ENCODE measurements at places on chromosomes 5 and 9.

DNA sequence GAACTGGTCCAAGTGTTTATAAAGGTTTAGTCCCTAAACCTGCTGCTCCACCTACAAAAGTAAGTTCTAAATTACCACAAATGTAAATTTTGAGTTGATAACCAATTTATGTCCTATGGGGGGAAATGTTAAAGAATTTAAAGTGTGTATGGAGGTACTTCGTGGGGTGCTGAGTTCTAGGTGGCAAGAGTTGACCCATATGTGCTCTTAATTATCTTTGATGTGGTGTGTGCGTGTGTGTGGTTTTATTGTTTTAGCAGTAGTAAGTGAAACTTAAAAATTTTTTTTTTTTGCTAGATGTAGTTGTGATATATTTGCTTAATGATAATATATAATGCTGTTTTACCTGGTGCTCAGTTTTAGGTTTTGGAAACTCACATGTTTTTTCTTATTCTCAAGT lies 72.6 kb downstream of the GPBP1 start:
- no peak for DNase-seq

GRCh38 chr5:17399931-17400330 lies 98.1 kb upstream of the TAF11L2 start:
- no peak for DNase-seq

GRCh38 chr9:37908698-37909186 lies 4.8 kb upstream of the SLC25A51 start:
- no peak for DNase-seq

DNA sequence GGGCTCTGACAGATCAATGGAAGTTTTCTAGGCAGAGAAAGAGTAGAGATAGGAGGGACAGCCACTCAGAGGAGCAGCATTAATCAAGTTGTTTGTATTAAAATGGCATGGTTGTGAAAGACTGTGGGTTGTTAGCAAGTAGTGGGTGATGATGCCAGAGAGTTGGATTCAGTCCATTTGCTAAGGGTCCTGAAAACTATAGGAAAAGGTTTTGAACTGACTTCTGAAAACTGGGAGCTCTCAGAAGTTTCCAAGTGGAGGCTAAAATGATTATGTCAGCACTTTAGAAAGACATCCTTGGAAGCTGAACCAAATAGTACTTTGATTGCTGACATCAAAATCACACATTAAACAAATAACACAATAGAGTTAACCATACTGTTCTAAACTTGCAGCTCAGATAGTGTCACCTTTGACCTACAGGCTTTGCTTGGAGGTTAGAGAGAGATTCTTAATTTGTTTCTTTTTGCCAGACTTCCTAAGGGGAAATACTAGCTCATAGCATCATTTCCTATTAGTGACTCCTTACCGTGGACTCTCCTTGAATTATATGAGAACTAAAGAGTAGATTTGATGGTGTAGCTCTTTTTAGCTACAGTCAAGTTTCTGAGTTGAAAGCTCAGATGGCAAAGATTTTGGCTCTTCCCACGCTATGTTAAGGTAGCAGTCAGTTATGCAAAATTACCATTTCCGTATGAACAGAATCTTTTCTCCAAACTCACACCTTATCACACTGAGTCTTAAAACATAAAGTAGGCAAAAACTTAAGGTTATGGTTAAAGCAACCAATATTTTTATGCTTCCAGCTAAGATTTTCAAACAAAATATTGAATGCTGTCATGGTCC lies 277.1 kb downstream of the NR3C1 start:
- no peak for DNase-seq

- DNase-seq, result no peak
Observed at GRCh38 chr5:116361171-116361967, 213.3 kb downstream of the SEMA6A start.

DNA sequence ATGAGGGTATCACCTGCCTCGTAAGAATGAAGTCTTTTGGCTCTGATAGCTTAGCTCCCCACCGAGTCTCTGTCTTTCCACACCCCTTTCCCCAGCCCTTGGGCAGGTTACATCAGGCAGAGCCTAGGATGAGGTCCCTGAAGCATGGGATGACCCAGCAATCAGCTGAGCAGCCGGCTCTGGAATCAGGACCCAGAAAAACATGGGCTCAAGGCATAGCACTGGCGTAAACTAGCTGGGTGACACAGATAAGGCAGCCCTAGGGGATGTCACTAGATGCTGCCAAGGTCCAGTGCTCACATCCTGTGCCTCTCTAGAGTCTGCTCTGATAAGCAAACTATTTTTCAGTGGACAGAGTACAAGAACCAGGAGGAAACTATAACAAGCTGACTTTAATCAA lies 26.6 kb downstream of the IDNK start:
- DNase-seq, result no peak

GRCh38 chr5:179417696-179418095 lies 72.4 kb upstream of the ADAMTS2 start:
- DNase-seq, result no peak

DNA sequence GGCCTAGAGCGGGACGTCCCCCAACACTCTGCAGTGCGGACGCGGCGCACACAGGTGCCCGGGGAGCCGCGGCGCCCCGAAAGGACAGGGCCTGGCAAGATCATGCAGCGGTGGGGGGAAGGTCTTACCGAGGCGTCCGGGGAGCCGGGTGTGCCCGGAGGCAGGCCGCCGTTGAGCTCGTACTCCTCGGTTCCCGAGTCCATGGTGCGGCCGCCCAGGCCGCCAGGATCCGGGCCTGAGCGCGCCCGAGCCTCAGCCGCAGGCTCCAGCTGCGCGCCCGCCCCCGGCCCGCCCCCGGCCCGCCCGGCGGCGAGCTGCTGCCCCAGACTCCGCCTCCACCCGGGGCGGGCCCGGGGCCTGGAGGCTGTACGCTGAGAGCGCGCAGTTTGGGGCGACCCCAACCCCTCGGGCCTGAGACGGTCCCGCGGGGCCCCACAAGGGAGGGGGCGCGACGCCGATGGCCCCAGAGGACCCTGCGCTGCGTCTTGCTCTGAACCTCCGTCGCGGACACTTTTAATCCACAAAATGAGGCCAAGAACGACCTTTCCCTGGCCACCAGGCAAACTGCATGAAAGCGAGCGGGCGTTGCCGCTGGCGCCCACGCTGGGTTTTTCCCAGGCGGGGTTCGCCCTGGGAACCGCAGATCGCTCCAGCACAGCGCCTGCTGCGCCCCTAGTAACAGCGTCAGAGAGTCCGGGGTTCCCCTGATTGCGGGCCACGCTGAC lies at the start of gene NINJ1:
Gene NINJ1 (minus strand): TSS at position 237 of the 725 bp plus-strand sequence. CDS start 34 bp downstream, at position 203.
- DNase-seq, result no peak

DNA sequence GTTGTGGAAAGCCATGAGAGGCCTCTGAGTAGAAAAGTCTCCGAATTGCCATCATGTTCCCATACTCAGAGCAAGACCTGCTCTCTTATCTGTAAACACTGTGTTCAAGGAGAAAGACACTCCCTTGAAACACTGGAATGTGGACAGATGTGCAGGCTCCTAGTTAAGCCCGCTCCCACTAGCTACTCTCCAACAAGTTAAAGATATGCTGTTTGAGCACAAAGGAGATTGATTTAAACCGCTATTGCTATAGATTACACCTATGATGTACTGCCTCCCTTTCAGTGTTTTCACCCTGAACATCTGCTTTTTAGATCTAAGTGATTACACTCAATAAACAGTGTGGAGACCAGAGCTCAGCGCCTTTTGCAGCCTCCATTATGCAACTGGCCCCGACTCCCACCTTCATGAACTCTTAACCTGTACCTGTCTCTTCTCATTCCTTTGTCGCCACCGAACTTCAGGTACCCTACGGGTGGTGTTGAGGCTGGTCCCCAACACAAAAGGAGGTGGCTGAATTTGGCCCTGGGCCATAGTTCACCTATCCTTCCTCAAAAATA lies 47.5 kb downstream of the TMEM245 start:
- DNase-seq, result no peak

DNA sequence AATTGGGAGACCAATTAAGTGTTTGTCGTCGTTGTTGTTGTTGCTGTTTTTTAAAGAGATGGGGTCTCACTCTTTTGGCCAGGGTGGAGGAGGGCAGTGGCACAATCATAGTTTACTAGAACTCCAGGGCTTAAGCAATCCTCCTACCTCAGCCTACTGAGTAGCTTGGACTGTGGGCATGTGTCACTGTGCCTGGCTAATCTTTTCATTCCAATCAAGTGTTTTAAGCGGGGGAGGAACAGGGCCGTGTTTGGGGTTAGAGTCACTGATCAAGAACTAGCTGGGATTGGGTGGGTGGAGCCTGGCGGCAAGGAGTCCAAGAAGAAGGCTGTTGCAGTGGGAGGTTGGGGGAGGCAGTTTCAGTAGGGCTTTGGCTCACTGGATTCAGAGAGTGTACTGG lies 13.8 kb downstream of the SNX30 start:
- DNase-seq, result peak; percentile 45

DNA sequence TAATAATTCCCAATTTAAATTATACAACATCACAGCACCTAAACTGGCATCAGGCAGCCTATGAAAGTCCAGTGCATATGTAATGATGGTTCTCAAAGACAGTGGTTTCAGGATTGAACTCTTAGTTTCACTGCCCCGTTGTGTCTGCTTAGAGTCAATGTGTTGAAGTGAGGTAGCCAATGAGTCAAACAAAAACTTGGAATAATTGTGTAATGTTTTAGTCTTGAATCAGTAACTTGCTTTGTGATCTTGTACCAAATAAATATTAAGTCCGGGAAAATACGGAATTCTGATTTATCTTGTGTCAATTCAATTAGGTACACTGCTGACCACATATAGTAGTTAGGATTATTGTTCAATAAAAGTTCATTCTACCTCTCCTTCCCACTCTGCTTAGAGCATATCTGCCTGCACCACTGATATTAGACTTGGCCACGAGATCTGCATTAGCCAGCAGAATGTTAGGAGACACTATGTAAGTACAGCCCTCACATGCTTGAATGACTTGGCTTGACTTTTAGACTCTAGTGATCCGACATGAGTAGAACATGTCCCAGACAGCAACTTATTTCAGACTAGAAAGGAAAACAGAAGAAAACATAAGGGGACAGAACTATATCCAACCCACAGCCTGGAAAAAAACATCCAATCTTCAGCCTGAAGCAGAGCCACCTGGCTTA lies 441.5 kb upstream of the PTGER4 start:
- DNase-seq, result no peak

DNA sequence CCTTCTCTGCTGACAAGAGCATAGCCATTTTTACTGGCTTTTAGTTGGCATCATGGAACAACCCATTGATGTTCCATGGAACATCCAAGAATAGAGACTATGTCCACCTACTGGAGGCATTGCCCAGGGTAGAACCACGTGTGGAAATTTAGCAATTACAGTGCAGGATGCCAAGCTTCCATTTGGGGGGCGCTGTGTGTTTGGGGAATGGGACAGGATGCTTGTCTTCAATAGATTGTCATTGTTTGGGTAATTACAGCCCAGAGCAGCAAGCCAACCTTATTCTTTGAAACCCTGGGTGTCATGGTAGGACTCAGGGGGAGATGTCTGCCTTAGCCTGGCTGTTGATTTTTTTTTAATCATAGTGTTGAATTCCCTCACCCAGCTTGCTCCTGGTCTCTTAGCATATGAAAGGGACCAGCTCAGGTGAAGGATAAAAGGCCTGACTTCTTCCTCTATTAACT lies 171.1 kb downstream of the DOCK2 start:
- DNase-seq, result no peak

DNA sequence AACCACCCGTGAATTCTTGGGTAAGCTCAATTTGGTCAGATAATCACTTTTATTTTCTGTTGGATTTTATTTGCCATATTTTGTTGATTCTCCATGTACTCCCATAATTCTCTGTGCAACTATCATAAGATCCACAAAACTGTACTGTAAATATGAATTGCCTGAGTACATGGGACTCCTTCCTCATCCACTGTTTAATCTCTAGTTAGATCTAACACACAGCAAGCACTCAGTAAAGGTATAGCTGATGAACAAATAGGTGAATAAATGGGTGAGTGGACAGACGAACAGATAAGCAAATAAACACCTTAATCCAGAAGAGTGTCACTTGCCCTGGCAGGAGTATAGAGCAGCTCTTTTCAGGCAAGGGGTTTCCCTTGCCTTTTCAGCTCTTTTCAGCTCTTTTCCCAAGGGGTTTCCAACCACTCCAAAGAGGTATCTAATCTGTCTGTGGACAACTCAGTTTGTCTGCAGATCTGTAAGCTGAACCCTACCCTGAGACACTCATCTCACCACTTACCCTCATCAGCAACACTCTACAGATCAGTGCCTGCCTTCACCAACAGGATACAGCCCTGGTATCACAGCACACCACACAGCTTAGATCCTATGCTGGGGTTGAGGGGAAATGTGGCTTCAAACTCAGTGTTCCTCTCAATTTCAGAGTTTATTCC lies 51.2 kb downstream of the SIL1 start:
- DNase-seq, result no peak

- no peak for DNase-seq
Observed at GRCh38 chr5:169404223-169404622, 103.3 kb upstream of the SLIT3 start.

DNA sequence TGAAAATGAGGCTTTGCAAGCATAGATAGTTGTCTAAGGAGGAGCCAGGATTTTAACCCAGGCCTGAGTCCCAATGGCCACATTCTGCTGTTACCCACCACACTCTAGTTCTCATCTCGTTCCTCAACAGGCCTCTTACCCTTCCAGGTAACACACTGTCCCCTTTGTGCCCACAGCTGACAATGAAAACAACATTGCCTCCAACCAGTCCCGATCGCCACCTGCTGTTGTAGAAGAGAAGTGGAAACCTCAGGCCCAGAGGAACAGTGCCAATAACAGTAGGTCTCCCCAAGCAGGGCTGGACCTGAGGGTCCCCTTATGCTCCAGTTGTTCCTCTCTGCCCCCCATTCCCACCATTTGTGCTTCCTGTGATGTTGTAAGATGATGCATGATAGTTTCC lies 30.4 kb downstream of the AMBP start:
- DNase-seq, result no peak

DNA sequence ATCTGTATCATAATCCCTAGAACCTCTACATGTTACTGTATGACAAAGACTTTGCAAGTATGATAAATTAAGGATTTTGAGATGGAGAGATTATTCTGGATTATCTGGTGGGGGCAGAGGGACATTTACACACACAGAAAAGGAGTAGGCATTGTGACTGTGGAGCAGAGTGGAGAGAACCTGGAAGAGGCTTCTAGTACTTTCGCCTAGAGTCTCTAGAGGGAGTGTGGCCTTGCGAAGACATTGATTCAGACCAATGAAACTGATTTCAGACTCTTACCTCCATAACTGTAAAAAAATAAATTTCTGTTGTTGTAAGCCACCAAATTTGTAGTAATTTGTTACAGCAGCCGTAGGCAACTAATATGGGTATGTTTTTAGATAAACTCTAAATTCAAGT lies 45.9 kb downstream of the CSNK1G3 start:
- no peak for DNase-seq

GRCh38 chr5:177610131-177610769 lies 10.3 kb downstream of the B4GALT7 start:
- no peak for DNase-seq

- no peak for DNase-seq
Observed at GRCh38 chr9:123769719-123770118, 160.2 kb downstream of the DENND1A start.

GRCh38 chr5:355958-356357 lies 34.4 kb downstream of the AHRR start:
- DNase-seq, result no peak

- DNase-seq, result no peak
Observed at GRCh38 chr5:73692981-73693380, 67.0 kb downstream of the ARHGEF28 start.

GRCh38 chr9:91900055-91900796 lies 49.8 kb downstream of the ROR2 start:
- no peak for DNase-seq

- DNase-seq, result no peak
Observed at GRCh38 chr5:95879661-95880060, 57.1 kb upstream of the GLRX start.

GRCh38 chr9:88786291-88787079 lies 204.8 kb upstream of the S1PR3 start:
- no peak for DNase-seq

GRCh38 chr9:20552874-20553557 lies 69.3 kb downstream of the MLLT3 start:
- no peak for DNase-seq
